ENCODE measurements at places on chromosomes 11 and 22.

GRCh38 chr11:46345131-46345597 lies 2.1 kb upstream of the DGKZ start:
- DNase-seq, result no peak

DNA sequence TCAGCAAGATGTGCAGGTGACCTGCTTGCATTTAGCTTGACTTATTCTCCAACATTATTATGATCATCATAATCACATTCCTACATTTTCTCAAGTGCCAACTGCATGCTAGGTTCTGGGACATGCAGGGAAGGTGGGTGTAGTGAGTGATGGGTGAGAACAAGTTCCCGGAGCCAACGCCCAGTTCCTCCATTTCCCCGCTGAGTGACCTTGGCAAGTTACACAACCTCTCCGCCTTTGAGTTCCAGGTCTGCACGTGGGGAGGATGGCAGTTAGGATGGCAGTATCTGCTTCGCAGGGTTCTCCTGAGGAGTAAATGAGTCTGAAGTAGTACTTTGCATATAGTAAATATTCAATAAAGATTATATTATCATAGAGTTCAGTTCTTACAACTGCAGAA lies 140.3 kb downstream of the GRIK4 start:
- DNase-seq, result no peak

DNA sequence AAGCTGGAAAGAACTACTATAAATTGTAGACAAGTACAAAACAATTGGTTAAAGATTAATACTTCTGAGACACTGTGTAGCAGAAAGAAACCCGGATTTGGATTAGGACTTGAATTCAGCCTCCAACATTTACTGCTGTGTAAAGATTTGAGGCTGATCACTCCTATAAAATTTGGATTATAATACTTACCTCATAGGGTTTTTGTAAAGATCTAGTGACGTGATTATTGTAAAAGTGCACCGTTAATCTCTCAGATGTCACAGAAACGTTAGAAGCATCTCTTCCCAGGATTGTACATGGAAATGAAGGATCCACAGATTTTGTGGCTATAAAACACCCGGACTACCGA lies 323 bp upstream of the HIKESHI start:
- DNase-seq, result no peak

- DNase-seq, result no peak
These were observed 292.8 kb upstream of the RAG2 start for GRCh38 chr11:36890841-36891240.

All from stimulated activated CD4-positive, alpha-beta T cell treated with anti-CD3 and anti-CD28 coated beads, Interleukin-1b, Interleukin-23, amount 100 ng/mL, for 1 hour (primary cell).